Activated CD8-positive, alpha-beta T cell treated with anti-CD3 and anti-CD28 coated beads for 36 hours (primary cell): ENCODE measurements at places on chromosomes 3 and 15.

DNA sequence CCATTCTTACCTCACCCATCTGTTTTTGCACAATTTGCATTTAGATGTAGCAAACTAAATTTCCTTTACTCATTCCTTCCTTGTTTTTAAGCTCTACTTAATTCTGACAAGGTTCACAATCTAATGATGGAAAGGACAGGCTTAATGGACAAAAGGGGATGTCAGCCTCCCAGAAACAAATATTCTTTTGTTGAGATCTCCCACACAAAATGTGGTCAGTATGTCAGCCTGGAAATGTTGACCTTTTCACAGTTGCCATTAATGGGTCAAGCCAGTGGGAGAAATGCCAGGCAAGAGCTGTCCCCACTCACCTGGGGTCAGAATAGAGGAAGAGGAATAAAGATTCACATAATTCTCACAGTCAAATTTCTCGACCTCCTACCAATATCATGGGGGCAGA lies 27.0 kb downstream of the WWTR1 start:
- DNase-seq, result no peak

GRCh38 chr3:21752749-21753347 lies 1.8 kb upstream of the ZNF385D start:
- DNase-seq, result no peak

DNA sequence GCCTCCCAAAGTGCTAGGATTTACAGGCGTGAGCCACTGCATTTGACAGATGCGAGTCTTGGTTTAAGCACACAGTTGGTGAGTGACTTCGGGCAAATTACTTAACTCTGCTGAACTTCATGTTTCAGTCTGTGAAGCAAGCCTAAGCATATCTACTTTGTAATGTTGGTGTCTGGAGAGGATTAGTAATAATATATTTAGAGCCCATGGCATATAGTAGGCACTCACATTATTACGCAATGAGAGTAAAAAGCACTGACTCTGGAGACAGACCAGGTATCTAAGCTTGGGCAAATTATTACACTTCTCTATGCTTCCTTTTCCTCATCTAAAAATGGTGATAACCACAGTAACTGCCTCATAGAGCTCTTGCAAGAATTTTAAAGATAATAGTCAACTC lies 208.7 kb upstream of the P2RY1 start:
- no peak for DNase-seq

GRCh38 chr3:27244374-27244773 lies 124.8 kb downstream of the NEK10 start:
- no peak for DNase-seq

DNA sequence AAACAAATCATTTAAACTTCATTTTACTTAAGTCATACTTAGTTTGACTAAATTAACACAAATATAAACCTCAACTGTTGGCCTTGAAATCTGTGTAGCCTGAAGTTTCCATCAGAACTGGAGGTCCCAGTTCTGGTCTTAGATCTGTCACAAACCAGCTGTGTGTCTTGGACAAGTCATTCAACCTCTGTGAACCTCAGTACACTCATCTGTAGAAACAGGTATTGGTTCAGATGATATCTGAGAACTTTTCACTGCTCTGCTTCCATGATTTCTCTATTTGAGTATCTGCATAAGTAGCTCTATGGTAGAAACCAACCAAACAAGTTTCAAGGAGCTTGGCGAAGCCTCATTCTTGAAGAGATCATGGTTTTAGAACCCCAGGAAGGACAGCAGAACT lies 60.4 kb upstream of the SLC2A2 start:
- DNase-seq, result no peak

DNA sequence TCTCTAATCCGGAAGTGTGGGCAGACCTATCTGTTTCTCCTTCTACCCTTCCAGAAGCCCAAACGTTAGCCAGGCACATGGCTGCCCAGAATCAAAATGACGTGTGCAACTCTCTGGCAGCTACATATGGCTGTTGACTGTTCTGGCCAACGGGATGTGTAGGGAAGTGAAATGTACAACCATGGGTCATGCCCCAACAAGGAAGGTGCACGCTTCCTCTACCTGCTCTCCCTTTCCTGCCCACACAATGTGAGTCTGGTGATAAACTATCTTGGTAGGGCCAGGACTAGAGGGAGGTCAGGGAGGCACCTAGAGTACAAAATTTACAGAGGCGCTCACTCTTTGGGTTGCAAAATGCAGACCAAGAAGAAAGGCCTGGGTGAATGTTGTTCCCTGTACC lies 495.9 kb upstream of the PROK2 start:
- DNase-seq, result no peak

DNA sequence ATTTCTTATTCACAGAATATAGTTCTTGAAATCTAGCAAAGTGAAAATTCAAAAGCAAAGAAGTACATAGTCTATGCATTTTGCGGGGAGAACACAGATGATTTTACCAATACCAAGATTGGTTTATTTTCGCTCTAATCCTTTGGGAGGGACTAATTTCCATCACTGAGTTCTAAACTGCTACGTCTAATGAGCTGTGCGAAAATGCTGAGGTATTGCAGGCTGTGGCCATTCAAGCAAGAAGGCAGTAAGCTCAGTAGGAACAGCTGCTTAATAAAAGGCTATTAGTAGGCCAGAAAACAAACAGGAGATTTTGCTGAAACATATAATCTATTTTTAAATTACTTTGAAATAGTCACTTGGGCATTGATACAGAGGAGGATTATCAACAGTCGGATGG lies 379.0 kb downstream of the CNTN4 start:
- no peak for DNase-seq

DNA sequence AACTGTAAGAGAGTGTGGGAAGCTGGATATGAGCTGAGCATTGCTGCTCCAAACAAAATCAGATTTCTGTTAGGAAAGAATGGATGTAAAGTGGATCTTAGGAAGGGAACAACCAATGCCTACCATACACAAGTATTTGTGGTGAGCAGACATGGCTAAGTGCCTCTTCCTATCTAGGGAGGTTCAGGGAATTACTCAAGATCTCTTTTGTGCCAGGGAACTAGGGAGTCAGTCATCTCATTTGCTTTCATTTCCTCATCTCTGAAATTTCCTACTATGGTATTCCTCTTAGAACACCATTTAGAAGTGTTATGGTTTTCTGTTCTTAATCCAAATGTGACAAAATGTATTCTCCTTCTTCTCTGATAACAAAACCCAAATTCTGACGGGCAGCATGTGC lies 396.5 kb downstream of the FHIT start:
- no peak for DNase-seq

- no peak for DNase-seq
Observed at GRCh38 chr15:43845421-43845820, 18.6 kb downstream of the WDR76 start.

DNA sequence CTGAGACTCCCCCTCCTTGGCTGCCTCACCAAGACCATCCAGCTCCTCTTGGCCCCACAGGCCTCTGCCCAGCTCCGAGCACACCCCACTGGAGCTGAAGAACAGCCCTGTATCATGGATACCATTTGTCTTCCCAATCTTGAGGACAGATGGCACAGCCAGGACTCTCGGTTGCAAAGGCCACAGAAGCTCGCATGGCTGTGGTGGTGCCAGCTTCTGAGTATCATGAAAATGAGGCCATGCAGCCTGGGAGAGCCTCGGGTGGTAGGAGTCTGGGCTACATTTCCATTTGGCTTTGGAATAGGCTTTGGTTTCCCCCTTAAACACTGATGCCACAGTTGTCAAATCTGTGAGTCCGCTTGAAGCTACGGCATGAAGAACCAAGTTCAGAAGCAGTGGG lies 106.6 kb downstream of the SEMA5B start:
- DNase-seq, result no peak

- DNase-seq, result no peak
Observed at GRCh38 chr15:79740561-79740960, 156.3 kb downstream of the MTHFS start.

DNA sequence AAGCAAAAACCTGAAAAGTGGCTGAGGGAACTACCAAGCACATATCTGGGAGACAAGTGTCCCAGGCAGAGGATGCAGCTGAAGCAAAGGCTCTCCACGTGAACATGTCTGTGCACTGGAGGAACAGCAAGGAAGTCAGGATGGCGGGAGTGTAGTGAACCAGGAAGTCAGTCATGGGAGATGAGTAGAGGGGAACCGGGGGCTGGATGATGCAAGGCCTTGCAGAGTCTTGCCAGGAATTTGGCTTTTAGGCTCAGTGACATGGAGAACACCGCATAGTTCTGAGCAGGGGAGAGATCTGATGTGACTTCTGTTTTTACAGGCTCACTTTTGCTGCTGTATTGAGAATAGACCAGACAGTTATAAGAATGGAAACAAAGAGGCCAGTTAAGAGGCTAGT lies 19.0 kb downstream of the C2CD4A start:
- no peak for DNase-seq

DNA sequence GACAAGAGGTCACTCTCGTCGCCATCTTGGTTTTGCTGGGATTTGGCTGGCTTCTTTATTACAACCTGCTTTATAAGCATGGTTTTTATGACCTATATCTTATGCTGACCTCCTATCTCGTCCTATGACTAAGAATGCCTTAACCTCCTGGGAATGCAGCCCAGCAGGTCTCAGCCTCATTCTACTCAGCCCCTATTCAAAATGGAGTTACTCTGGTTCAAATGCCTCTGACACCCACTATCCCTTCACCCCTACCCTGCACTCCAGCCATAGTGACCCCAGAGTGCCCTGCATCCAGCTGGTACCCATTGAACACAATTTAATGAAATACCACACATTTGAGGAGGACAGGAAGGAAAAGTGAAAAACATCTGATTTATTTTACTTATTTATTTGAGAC lies 23.4 kb downstream of the METTL6 start:
- DNase-seq, result no peak

DNA sequence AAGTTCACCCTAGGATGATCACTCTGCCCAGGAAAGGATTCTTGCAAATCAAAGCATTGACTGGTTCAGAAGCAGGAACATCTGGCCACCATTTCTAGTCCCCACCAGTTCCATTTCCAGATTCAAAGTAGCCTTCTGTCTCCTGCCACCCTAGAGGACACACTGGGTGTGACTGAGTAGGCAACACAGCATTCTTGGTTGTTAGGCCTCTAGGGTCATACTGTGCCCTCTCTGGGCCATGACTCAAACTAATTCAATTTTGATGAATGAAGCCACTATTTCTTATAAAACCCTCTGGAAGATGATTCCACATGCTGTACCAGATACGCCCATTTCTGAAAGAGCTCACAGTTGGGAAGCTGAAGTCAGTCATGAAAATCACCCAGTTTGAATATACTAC lies 69.7 kb downstream of the WDR76 start:
- DNase-seq, result no peak
